T-helper 9 cell (primary cell): ENCODE measurements at places on chromosomes 12 and 14.

GRCh38 chr12:52232674-52233461 lies at the start of gene KRT7:
TSS of gene KRT7 (plus strand) at chr12:52233243. CDS start at chr12:52233297, 54 bp downstream.
- no peak for DNase-seq

- no peak for DNase-seq
Observed at GRCh38 chr12:64571411-64571810, 38.9 kb upstream of the RASSF3 start.

- DNase-seq = no peak
Observed at GRCh38 chr12:9086087-9086486, 29.6 kb downstream of the A2M start.

GRCh38 chr14:57326253-57326652 lies 57.5 kb downstream of the AP5M1 start:
- no peak for DNase-seq

GRCh38 chr14:98858158-98858557 lies 413.8 kb downstream of the BCL11B start:
- no peak for DNase-seq
